ENCODE measurements at places on chromosomes 2 and 18. TPM values are rescaled to one million over a fixed set of nuclear protein-coding genes. Genes with fewer than 3 reads are reported as not detected.

- DNase-seq = no peak
Observed at GRCh38 chr2:16162491-16163040, 222.2 kb downstream of the MYCN start.

NPC1 gene
- total RNA-seq = 20.5 TPM

DNA sequence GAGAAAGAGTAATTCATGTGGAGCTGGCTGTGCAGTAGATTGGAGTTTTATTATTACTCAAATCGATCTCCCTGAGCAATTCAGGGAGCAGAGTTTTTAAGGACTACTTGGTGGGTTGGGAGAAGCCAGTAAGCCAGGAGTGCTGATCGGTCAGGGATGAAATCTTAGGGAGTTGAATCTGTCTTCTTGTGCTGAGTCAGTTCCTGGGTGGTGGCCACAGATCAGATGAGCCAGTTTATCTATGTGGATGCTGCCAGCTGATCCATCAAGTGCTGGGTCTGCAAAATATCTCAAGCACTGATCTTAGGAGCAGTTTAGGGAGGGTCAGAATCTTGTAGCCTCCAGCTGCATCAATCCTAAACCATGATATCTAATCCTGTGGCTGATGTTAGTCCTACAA lies 17.0 kb upstream of the UGT1A8 start:
- no peak for DNase-seq

E2F6 gene
- 6.2 TPM for total RNA-seq

DNA sequence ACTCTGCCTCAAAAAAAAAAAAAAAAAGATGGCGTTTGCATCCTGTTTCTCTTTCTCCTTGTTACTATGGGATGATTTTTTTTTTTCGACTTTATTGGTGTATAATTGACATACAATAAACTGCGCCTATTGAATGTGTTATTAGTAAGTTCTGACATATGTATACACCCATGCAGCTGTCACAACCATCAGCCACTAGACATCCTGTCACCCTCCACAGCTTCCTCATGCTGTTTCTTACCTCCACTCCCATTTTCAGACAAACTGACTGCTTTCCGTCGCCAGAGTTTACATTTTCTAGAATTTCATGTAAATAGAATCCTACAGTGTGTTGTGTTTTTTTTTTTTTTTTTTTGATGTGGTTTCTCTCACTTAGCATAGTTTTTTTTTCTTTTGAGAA lies 27.9 kb downstream of the RRM2 start:
- no peak for DNase-seq

DNA sequence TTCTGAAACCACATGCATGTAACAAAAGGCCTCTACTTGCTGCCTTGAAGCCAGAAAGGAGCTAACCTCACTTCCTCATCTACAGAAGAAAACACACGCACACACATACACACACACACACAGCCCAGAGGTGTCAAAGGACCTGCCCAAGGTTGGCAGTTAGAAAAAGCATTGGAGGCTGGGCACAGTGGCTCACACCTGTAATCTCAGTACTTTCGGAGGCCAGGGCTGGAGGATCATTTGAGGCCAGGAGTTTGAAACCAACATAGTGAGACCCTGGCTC lies 125.9 kb upstream of the RNF152 start:
- no peak for DNase-seq

EPB41L3 gene
- total RNA-seq = 6.2 TPM

- no peak for DNase-seq
Observed at GRCh38 chr2:138707392-138708074, 72.7 kb downstream of the NXPH2 start.

- DNase-seq = no peak
Observed at GRCh38 chr2:60336442-60337141, 216.9 kb downstream of the BCL11A start.

DNA sequence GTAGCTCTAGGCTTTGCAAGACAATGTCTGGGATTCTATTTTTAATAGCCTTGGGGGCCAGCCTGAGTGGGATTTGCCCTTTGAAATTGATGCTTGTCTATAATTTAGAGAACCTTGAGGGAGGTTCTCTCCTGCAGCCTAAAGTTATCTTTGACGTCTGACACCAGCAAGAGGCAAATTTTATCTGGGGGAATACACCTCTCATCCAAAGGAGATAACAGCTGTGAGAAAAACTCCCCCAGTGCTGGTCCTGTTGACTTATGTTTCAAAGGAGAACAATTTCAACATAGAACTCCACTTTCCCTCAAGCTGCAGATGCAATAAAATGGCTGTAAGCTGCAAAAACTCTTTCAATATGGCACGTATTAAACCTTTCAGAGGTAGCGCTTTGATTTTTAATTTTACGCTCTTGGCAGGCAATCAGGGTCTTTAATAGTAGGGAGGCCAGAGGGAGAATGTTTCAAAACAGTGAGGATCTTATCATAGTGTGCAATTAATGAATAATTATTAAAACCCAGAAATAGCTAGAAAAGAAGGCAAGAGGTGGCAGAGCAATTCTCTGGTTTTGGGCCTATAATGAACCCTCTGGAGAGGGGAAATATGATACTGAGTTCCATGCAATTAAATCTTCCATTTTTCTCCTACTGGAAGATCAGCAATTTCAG lies 62.4 kb downstream of the LYPD1 start:
- DNase-seq = no peak

- no peak for DNase-seq
Observed at GRCh38 chr2:202824901-202825300, 46.7 kb downstream of the ICA1L start.

DNA sequence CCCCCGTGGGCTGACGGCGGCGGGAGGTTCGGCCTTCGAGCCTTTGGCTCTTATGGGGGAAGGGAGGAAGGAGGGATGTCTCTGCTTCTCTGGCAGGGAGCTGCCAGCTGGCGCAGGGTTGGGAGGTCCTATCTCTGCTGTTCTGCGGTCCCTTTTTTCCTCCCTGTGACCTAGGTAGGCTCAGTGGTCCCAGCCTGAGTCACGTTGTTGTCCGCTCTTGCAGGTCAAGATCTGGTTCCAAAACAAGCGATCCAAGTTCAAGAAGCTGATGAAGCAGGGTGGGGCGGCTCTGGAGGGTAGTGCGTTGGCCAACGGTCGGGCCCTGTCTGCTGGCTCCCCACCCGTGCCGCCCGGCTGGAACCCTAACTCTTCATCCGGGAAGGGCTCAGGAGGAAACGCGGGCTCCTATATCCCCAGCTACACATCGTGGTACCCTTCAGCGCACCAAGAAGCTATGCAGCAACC lies 2.5 kb downstream of the DLX1 start:
- DNase-seq = no peak

DNA sequence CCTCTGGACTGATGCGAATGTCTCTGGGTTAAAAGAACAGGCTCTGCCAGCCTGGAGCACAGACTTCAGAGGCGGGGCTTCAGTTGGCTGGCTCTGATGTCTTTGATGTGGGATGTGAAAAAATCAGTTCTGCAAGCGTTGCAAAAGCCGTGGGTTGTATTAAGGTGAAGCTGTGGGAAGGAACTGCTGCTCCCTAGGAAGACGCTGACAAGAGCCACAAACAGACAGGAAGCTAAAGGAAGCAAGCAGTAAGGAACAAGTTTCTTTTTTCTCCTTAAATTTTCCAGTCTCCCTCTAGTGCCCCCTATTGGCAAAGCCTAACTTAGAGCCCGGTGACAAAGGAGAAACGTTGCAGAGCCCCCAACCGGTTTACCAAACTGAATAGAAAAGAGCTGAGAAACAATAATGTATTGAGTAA lies 239.0 kb downstream of the CCDC178 start:
- DNase-seq = no peak

CFAP221 gene
- total RNA-seq = not detected

- no peak for DNase-seq
Observed at GRCh38 chr2:239229545-239230279, 171.1 kb downstream of the HDAC4 start.

DNA sequence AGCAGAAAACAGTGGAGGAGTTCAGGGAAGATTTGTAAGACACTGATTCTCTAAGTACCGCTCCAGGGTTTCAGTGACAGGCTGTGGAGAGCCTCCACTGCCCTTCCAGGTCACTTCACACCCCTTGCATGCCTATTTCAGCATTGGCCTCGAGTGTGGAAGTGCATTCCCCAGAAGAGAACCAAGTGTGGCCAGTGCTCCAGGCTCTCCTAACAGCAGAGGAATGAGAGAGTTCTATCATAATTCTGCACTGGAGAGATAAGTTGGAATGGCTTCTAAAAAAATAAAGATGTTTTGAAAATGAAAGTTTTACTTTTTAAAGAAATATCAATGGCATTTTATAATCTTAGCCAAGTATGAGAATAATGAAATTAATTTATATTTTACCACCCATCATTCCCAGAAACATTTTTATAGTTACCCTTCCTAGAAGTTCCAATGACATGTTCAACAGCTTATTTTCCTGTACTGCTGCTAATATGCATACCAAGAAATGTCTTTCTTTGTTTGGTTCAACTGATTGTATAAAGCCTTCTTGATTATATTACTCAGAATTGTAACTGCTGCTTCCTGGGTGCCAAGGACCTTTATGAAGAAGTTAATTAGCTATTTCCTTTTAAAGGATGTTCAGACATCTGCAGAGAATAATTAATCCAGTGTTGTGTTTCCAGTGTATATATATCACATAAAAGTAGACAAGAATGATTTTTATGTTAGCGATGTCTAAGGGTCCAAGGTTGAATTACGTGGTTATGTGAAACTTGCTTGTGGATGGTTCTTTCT lies 61.0 kb upstream of the SERPINE2 start:
- DNase-seq = no peak

DNA sequence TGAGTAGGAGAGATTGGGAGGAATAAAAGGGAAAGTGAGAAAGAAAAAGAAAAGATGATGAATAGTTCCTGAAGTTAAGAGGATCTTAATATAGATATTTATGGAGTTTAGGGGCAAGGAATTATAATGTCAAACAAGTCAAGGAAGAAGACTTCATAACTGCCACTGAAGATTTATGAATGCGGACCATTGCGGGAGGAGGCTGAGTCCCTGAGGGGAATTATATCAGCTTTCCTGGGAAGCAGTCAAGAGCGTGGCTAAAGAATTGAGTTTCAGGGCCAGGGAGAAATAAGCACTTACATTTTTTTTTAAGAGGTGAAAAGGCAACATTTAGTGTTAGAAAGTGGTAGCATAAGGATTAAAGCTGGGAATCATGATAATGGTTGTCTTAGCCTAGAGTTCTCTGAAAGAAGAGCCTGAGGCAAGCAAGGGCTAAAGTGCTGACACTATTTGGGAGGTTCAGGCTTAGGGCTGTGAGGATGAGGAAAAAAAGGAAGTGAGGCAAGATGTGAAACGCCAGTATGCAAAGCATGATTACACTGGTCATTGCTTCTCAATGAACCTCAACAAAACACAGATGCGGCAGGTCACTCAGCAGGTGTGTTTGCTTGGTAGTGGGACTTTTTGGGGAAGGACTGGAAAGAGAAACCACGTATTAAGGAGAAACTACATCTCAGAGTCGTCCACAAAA lies 217.1 kb downstream of the SLC4A3 start:
- DNase-seq = no peak

RAPH1 gene
- 0.27 TPM for total RNA-seq

UGT1A7 gene
- not detected for total RNA-seq

DNA sequence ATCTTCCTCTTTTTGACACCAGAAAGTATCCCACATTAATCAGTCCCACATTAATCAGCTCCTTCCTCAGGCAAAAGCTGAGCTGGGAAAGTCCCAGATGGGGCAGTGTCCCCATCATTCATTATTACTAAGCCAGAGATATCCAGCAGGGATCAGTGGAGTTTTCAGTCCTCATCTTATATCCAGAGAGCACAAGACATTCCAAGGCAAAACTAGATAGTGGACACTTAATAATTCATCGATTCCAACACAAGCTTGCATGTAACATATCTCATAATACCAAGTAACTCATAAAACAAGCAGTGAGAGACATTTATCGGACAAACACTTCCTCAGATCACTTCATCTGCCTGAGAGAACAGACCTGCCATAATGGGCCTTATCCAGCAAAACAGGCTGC lies 53.1 kb downstream of the MCFD2 start:
- no peak for DNase-seq

DNA sequence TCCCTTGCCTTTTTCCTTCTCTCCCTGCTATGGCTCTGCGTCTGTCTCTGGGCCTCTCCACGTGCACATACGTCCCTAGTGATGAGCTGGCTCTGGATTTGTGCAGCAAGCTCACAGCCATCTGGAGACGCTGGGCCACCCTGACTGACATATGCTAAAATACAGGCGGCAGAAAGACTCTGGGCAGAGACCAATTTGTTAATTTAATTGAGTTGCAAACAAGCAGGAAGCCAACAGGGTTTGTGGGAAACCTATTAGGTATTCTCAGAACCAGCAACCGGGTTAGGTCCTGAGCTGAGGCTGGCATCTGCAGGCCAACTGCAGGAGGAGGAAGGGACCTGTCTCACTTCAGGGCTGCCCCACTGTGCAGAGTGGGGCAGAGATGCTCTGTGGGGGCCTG lies 53.5 kb upstream of the SMAD2 start:
- DNase-seq = no peak

DNA sequence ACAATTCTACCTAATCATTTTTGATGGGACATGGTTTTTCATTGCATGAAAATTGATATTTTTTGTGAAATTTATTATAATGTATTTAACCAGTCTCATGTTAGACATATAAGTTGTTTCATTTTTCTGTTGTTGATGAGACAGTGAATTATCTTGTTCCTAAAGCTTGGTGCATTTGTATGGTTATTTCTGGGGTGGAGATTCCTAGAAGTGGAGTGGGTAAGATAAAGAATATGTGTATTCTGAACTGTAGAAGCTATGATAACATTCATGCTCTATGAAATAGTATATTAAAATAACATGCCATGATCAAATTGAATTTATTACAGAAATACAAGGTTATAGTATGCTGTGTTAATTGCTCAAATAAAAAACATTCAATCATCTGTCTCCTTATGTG lies 69.2 kb downstream of the BOLA3 start:
- no peak for DNase-seq

FSIP2 gene
- total RNA-seq = 1.1 TPM

CHRNA1 gene
- total RNA-seq = not detected

DNA sequence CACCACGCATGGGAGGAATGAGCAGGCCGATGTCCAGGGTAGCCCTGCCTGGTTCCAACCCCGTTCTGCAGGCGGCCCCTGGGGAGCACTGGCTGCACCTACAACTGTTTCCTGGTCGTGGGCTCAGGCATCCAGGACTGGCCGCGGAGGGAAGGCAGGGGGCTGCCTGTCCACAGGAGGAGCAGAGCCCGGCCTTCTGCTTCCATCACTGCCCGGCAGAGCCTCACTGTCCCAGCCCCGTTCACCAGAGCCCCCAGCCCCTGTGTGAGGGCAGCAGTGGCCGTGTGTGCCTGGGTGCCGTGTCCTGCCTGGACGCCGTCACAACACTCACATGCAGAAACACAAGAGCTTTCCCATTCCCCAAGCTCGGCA lies 56.2 kb downstream of the KCNG2 start:
- no peak for DNase-seq

GULP1 gene
- total RNA-seq = under 0.01 TPM

Measured in hematopoietic multipotent progenitor cell (in vitro differentiated cells).